Stimulated activated CD4-positive, alpha-beta T cell treated with anti-CD3 and anti-CD28 coated beads, TNF-alpha, amount 100 ng/mL, for 4 hours (primary cell): ENCODE measurements at places on chromosomes 7 and 10.

GRCh38 chr7:106840342-106840741, 24.7 kb upstream of the PIK3CG start:
- DNase-seq = no peak

DNA sequence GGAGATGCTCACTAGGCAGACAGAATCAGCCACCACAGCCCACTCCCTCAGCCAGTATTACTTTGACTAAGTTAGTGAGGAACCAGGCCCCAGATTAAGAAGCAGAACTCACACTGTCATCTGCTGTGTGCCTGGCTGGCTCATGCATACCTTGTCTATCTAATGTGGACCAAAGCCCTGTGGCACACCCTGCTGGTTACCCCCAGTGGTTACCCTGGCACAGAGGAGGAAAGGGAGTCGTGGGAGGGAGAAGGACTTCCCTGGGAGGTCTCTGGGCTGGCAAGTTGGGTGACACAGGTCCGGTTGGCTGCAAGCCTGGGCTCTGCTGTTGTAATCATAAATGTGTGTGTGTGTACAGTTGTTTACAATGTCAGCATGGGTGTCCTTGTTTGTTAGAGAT, 7.5 kb upstream of the SH2D4B start:
- no peak for DNase-seq

- DNase-seq = no peak
Measured at GRCh38 chr7:155764438-155764793, 47.8 kb downstream of the SHH start.

- no peak for DNase-seq
Measured at GRCh38 chr7:44565795-44566559, 7.7 kb downstream of the DDX56 start.

DNA sequence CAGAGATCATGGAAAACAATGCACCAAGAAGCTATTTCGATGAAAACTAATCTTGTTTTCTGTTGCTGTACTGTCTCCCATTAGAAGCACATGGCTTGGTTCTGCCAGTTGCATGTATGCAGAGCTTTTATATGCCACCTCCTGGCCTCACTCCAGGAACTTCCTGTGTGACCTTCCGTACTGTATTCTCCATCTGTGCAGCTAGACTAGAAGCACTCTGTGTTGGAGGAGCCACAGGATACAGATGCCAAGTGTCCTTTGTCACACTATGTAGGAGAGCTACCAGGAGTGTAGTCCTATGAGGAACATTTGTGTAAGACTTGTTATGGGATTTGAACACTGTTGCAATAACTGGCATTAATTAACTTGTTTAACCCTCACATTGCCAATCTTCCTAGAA, 503.5 kb upstream of the TPK1 start:
- no peak for DNase-seq

DNA sequence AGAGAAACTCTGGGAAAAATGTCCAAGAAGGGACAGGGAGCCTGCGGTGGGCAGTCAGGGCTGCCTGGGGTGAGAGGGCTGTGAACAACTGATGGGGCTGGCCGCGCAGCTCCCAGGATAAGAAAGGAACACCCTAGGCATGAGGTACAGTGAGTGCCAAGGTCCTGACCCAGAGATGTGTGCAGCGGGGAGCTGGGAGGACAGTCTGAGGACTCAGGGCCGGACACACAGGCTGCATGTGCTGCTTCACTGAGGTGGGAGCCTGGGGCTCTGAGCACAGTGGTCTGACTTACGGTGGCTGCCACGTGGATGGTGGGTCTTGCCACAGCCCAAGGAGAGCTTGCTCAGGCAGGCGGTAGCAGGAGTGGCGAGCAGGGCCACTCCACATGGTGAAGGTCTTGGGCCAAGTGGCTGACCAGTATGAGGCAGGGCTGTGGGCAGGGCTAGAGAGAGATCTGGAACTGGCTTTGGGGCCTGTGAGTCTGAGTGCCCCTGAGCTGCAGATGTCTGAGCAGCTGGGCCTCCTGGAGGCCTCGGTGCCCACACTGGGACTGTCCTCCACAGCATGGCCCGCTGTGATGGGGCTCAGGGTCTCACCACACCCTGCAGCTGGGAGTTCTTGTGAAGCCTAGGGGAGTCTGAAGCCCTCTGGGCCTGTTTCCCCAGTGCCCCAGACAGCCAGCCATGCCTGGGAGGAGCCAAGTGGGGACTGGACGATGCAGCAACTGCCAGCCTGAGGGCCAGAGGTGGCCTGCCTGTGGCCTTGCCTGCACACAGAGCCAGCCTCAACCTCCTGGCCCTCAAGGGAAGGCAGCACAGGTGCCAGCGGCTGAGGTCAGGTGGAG, 60.3 kb downstream of the RASGEF1A start:
- DNase-seq = no peak

DNA sequence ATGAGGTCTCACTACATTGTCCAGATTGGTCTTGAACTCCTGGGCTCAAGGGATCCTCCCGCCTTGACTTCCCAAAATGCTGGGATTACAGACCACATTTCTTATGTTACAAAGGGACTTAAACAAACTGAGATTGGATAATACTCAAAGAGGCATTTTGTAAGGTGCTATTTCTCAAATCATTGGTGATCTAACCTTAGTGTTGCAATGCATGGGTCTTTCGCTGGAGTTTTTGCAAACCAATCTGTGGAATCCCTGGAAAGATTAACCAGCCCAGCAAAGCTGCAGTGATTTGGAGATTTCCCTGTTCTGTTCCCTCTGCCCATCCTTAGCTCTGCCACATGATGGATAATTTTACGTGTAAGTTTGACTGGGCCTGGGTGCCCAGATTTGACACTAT, 20.4 kb upstream of the ECHDC3 start:
- DNase-seq = no peak

DNA sequence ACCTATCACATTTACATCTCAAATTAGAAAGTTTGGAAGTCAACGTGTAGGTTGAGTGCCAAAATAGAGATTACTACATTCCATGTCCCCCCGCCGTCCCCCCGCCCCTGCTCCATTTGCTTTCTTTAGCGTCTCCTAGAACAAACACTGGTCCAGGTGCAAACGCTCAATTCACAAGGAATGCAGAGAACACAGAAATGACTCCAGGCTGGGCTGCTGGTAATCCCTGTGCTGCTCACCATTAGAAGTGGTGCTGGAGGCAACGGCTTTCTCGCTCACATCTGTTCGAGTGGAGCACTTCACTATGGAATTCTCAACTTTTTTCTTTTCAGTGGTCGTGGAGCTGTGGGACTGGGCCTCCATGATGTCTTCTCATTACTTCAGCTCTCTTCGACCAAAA, 14.1 kb downstream of the GLI3 start:
- DNase-seq = no peak

GRCh38 chr10:8061274-8062211, 7.1 kb downstream of the GATA3 start:
- DNase-seq = no peak

- DNase-seq = peak; percentile 52
Measured at GRCh38 chr7:95916573-95917297, 144.4 kb downstream of the DYNC1I1 start.

DNA sequence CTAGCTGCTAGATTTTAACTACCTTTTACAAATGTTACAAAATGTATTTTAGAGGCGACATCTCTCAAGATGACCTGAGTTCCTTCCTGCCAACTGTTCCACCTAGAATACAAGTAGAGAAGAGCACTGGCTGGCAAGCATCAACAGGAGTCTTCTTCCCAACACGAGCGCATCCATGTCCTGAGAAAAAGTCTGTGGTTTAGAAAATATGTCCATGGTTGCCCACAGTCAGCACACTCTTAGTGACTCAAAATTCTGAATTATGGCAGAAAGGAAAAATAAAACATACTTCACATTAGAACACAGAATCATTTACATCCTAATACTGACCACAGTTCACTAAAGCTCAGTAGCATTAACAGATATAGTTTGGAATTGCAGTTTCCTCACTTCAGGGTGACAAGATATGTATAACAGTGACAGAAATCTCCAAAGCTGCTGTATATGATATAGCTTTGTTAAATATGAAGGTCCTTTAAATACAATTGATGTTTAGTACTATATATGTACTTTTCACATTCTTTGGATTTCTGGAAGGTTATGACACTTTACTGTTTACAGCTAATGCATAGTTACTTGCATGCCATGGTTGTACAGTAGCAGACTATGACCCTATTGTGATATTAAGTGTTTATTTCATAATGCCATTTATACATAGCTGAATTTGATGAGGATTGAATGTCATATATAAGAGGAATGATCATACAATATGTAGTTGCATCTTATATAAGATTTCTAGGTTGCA, 327.1 kb downstream of the GFRA1 start:
- no peak for DNase-seq

DNA sequence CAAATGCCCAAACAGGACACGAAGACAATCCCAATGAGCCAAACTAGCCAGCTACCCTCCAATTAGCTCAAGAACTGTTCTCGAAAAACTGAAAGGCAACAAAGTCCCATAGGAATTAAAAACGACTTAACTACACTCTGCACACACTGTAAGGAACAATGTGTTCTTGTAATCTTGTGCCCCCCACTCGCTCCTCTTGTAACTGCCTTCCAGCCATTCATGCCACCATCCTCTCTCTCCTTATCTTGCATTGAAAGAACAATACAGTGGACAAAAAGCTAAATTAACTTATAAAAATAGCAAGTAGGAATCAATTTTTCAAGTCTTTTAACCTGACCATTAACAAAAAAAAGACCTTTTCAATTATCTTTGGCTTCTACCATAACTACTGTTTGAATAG, 2.9 kb downstream of the CYTH3 start:
- no peak for DNase-seq

DNA sequence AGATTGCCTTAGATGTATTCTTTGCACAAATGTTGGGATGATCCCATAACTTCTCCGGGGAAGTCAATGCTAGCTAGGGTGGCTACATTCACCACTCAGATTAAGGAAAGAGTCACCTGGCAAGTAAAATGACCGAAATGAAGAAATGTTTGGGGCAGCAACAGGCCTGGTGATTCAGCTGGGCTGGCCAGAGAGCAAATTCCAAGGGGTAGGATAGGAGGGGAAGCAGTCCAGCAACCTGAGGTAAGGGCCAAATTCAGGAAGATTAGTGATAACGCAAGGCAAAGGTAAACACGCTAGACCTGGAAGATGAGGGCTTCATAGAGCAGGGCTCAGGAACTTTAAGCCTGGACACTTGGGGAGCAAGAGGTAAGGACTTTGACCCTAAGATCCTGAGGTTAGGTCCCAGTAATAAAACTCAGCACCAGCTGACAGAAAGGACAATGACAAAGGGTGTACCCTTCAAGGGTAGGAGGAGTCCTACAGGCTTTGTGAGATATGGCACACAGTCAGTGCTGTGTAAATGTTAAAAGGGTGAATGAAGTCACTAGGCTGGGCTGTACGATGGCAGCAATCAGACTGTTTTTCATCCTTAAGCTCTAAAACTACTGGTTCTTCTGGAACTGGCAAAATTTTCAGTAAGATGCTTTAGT, 22.7 kb upstream of the SMNDC1 start:
- DNase-seq = no peak

- no peak for DNase-seq
Measured at GRCh38 chr7:27139334-27140125, 4.0 kb downstream of the HOXA5 start.

GRCh38 chr10:59843748-59844147, 62.6 kb downstream of the CCDC6 start:
- DNase-seq = no peak

DNA sequence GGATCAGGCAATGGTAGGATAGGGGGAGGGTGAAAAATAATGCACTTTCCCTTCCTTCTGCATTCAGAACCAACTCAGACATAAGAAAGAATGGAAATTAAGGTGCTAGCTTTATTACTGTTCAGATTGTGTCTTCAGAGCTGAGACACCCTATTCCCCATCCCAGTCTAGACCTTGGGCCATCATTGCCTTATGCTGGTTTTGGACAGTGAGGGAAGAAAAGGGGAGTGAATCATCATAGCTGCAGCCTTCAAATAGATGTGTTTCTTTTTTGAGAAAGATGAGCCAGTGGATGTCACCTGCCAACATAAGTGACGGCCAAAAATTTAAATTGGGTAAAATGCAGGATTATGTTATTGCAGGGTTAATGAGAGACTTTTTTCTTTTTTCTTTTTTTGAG, 27.0 kb upstream of the TOMM7 start:
- no peak for DNase-seq

DNA sequence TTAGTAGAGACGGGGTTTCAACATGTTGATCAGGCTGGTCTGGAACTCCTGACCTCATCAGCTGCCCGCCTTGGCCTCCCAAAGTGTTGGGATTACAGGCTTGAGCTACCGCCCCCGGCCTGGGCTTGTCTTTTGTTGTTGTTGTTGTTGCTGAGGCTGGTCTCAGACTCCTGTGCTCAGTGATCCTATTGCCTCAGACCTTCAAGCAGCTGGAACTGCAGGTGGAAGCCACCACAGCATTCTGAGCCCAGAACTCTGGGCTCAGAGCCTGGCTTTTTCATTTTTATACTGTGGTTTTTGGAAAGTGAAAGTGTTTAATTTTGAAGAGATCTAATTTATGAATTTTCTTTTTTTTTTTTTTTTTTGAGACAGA, 16.2 kb upstream of the DNAJB6 start:
- DNase-seq = no peak
